Neural progenitor cell (in vitro differentiated cells): ENCODE measurements at places on chromosomes 12 and 14.

DNA sequence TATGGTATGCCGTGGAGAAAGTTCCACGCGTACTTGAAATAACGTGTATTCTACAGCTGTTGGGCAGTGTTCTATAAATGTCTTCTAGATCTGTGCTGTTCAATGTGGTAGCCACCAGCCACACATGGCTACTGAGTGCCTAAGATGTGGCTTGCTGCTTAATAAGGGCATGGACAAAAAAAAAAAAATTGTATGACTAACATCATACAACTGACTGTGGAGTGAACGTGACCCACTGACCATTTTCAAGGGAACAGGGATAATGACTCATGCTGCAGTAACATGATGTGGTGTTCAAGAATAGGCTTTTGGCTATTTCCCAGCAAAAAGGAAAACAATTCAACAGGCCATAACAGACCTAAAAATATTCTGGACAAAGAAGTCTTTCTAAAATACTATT is 13.0 kb downstream of the ATG14 start:
- H3K27me3 ChIP-seq: no peaks in the 10 kb centered on the region
- no peak overlapping the region for H3K27ac ChIP-seq
- no peak for DNase-seq
- no peak overlapping the region for H3K4me3 ChIP-seq
- no peaks in the 10 kb centered on the region for H3K4me1 ChIP-seq
- no peaks in the 10 kb centered on the region for H3K36me3 ChIP-seq

GRCh38 chr12:1838205-1838993 is 18.0 kb downstream of the LRTM2 start:
- no peak overlapping the region for H3K27ac ChIP-seq
- DNase-seq: no peak
- peaks cover 6% of the 10 kb centered on the region for H3K4me1 ChIP-seq
- H3K4me3 ChIP-seq: no peak overlapping the region

DNA sequence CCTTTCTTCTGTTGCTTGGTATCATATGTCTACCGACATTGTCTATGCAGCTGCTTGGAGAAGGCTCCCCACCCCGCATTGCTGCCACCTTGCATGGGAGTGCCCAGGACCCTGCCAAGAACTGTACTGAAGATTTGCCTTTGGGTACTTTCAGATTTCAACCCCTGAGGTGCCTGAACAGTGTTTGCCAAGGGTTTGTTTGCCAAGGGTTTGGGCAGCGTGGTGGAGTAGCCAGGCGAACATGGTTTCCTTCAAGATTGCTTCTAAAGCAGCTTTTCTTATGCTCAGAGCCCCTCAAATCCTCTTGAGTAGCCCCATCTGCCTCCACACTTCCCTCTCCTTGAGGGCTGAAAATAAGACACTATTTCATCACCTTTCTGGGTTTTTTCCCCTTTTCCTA is 25.3 kb upstream of the CRY1 start:
- H3K27ac ChIP-seq: no peak overlapping the region
- H3K4me3 ChIP-seq: no peak overlapping the region
- no peak for DNase-seq

DNA sequence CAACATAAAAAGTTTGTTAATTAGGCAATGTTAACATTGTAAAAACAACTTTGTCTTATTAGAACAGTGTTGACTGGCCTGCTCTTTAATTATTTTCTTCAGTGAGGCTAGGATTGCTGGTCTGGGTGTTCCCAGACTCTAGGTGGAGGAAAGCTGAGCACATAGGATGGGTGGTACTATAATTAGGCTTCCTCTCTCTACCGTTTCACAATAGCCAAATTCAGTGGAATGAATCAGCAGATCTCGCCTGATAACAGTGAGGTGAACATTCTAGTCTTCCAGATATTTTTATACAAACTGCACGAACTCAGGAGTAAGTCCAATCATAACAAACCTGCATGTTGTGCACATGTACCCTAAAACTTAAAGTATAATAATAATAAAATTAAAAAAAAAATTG is 11.9 kb downstream of the PTGDR start:
- no peak overlapping the region for H3K27ac ChIP-seq
- no peaks in the 10 kb centered on the region for H3K4me1 ChIP-seq
- H3K27me3 ChIP-seq: no peaks in the 10 kb centered on the region

DNA sequence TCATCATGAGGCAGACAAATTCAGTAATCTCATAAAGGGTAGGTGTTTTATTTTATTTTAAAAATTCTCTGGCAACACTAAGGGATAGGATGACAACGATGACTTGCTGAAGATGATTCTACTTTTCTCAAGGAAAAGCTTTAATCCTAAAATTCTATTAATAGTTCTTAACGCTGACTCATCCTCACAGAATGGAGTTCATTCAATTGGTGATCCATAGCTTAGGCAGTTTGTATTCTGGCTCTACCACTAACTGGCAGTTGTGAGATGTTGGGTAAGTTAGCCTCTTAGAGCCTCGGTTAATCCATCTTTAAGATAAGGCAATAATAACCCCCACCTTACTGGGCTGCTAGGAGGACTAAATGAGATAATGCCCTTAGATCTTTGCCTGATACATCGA is 116.3 kb downstream of the RTN1 start:
- no peak for DNase-seq
- peaks cover 5% of the 10 kb centered on the region for H3K4me1 ChIP-seq
- no peak overlapping the region for H3K27ac ChIP-seq
- no peaks in the 10 kb centered on the region for H3K27me3 ChIP-seq
- H3K36me3 ChIP-seq: no peaks in the 10 kb centered on the region
- no peak overlapping the region for H3K4me3 ChIP-seq

GRCh38 chr14:104399432-104400155 is 180.0 kb upstream of the C14orf180 start:
- H3K4me1 ChIP-seq: no peaks in the 10 kb centered on the region
- no peaks in the 10 kb centered on the region for H3K36me3 ChIP-seq
- H3K27me3 ChIP-seq: no peaks in the 10 kb centered on the region

DNA sequence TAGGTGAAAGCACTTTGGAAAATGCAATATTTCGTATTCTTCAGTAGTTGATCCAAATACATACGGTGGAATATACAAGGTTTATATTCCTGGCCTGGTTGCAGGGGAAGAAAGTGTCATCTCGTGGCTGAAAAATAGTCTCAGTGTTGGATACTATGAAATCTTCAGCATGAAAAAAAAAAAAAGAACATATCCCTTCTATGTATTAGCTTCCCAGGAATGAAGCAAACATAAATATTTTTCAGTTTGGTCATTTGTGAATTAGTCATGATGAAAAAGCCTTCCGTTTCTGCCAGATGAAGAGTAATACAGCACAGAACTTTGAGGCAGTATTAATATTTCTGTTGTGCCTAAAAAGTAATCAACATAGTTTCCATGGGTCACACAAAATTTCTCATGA is 36.7 kb downstream of the FLRT2 start:
- H3K4me3 ChIP-seq: no peak overlapping the region
- H3K27ac ChIP-seq: no peak overlapping the region
- peaks cover 16% of the 10 kb centered on the region for H3K4me1 ChIP-seq

DNA sequence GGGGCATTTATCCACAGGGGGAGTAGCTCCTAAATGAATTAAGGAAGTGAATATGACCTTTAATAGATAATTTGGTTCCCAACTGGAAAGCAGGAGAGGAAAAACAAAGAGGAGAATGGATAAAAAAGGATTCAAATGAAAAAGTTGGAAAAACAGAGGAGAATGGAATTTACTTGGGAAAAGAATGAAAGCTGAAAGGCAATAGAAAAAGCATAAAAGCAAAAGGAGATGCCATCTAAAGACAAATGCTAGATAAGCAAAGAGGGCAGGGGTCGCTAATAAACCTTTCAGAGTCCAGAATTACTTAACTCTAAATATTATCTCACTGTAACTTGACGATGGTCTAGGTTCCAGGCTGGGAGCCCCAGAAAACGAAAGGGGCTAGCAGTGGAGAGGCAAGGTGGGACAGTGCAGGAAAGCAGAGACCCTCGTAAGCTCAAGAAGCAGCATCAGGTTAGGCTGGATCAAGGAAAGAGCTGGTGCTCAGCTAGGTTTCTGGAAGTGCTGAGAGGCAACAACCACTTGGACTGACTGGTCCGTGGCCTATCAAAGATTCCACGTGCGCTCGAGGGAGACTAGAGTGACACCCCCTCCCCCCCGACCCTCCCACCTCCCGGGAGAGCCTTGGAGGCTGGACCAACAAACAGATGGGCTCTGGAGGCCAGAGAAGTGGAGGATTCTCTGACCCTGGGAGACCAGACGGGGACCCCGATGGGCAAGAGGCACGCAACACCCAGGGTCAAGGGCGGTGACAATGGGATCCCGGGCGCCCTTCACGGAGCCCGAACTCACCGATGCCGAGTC is 1.2 kb downstream of the SLC2A13 start:
- peaks cover 6% of the 10 kb centered on the region for H3K4me1 ChIP-seq
- H3K36me3 ChIP-seq: no peaks in the 10 kb centered on the region
- H3K4me3 ChIP-seq: peak overlapping the region; percentile 79
- peaks cover 26% of the 10 kb centered on the region for H3K27me3 ChIP-seq

DNA sequence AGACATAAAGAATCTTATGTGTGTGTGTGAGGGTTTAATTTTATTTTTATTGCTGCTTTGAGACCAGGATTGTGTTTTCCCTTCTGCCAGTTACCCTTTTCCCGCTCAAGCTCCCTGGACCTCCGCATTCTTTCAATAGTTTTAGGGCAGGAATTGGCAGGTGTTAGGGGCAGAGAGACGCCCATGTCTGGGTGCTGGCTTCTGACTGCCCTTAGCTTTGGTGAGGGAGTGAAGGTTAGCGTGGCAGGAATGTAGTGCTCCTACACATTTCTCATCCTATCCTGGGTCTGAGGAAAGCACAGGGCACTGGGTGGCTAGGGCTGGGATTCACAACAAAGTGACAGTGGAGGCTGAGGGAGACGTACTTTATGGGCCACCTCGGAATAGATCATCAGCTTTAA is 428.1 kb downstream of the ZFP36L1 start:
- H3K27me3 ChIP-seq: no peaks in the 10 kb centered on the region
- H3K4me1 ChIP-seq: peaks cover 52% of the 10 kb centered on the region
- H3K27ac ChIP-seq: peak overlapping the region; percentile 98
- no peaks in the 10 kb centered on the region for H3K36me3 ChIP-seq

DNA sequence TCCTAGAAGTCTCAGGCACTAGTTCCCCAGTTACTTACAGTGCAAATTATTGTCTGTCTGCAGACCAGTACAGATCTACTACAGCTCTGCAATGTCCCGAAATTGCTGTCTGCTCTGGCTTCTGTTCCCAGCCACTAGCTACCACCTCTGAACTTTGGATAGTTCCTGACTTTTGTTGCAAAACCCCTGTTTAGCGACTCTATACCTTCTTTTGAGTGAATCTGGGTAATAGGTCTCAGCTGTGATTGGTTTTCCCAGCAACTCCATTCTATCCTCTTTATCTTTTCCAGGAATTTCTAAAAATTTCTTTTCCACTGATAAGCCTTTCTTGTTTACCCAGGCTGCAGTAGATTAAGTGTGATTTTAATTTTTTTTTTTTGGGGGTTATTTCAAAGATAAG is 16.8 kb downstream of the KCNJ8 start:
- no peak overlapping the region for H3K4me3 ChIP-seq
- peaks cover 4% of the 10 kb centered on the region for H3K4me1 ChIP-seq
- H3K27me3 ChIP-seq: no peaks in the 10 kb centered on the region

DNA sequence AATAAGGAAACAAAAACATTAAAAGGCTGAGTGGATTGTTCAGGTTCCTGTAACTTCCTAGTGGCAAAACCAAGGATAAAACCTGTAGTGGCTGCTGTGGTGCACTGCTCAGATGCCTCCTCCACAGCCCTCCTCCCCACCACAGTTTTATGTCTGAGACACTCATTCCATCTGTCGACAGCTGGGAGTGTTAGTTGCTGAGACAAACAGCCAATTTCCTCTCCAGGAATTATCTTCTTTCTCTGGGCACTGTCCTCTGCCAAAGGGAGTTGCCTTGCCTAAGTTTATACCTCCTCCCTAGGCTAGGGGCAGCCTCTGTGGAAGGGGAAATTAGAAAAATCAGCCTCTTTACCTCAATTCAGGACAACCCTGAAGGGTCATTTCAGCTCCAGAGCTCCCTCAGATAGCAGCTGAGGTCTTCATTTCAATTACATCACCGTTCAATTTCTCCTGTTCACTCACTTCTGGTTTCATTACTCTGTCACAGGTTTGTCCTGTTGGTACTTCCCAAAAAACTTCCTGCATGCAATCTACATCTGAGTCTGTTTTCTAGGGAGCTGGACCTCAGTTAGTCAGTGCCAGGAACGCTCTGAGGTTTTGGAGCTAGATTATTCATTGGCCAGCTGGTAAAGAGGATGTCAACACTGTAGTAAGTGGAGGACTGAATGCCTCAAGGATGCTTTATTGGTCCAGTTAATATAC is 74.9 kb upstream of the ATP2B1 start:
- H3K27me3 ChIP-seq: no peaks in the 10 kb centered on the region
- H3K36me3 ChIP-seq: no peaks in the 10 kb centered on the region
- H3K4me3 ChIP-seq: no peak overlapping the region
- DNase-seq: no peak
- H3K4me1 ChIP-seq: no peaks in the 10 kb centered on the region
- H3K27ac ChIP-seq: no peak overlapping the region

DNA sequence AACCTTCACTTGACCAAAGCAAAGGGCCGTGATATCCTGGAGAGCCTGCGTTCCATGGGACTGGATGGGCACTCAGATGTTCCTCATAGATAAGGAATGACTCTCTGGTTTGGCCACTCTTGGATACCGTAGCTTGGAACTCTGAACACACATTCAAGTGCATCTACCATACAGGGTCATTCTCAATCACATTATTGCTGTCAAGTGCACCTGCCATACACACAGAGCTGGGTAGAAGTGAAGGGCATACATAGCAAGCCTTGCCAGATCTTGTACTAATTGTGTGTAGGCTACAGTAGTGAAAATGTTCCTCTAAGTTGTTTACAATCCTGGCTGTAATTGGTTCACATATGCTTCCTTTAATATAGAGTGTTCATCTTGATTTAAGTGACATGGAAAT is 58.3 kb downstream of the PELI2 start:
- no peak for DNase-seq
- no peaks in the 10 kb centered on the region for H3K27me3 ChIP-seq
- H3K4me1 ChIP-seq: peaks cover 6% of the 10 kb centered on the region
- H3K27ac ChIP-seq: no peak overlapping the region
- no peaks in the 10 kb centered on the region for H3K36me3 ChIP-seq
- no peak overlapping the region for H3K4me3 ChIP-seq

- H3K36me3 ChIP-seq: peaks cover 2% of the 10 kb centered on the region
- H3K4me1 ChIP-seq: no peaks in the 10 kb centered on the region
- DNase-seq: no peak
- no peaks in the 10 kb centered on the region for H3K27me3 ChIP-seq
Measured at GRCh38 chr12:45878630-45879255, 111.6 kb downstream of the SCAF11 start.

GRCh38 chr14:104171029-104171697 is 32.8 kb downstream of the KIF26A start:
- no peaks in the 10 kb centered on the region for H3K27me3 ChIP-seq
- H3K36me3 ChIP-seq: no peaks in the 10 kb centered on the region
- DNase-seq: peak; percentile 70
- peaks cover 28% of the 10 kb centered on the region for H3K4me1 ChIP-seq
